ENCODE measurements at places on chromosomes 7 and 10.

DNA sequence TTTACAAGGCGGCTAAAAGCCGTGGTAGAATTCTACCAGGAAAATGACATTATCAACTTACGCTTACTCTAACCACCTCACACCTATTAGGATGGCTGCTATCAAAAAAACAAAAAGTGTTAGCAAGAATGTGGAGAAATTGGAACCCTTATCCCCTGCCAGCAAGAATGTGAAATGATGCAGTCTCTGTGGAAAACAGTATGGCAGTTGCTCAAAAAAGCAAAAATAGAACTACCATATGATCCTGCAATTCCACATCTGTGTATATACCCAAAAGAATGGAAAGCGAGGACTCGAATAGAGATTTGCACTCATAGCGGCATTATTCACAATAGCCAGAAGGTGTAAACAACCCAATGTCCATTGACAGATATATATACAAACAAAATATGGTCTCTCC, 61.3 kb downstream of the KIF5B start:
- DNase-seq, result no peak

DNA sequence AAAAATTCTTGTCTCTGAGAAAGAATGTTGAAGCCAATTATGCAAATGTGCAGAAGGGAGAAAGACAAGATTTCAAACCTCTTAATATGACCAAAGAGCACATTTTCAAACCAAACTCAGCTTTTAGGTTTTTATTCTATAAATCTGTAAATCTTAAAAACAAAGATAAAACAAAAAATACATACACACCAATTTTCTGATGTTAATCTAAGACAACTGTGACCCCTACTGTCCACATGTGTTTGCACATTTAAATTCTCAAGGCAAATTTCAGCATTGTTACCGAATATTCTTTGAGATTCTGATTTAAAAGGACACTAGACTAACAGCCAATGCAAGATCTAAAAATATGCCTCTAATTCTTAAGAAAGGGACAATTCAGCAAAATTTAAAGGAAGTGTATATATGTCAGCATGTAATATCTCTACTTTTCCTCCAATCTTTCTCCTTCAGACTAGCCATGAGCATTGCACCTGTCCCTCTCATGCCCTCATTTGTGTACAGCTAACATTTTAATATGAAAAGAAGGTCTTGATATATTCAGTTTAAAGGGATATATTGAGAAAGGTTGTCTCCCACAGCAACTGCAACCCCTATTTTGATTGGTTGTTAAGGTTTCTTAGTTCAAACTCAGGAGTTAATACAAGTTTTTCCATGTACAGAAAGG, 417.9 kb downstream of the IPMK start:
- no peak for DNase-seq

DNA sequence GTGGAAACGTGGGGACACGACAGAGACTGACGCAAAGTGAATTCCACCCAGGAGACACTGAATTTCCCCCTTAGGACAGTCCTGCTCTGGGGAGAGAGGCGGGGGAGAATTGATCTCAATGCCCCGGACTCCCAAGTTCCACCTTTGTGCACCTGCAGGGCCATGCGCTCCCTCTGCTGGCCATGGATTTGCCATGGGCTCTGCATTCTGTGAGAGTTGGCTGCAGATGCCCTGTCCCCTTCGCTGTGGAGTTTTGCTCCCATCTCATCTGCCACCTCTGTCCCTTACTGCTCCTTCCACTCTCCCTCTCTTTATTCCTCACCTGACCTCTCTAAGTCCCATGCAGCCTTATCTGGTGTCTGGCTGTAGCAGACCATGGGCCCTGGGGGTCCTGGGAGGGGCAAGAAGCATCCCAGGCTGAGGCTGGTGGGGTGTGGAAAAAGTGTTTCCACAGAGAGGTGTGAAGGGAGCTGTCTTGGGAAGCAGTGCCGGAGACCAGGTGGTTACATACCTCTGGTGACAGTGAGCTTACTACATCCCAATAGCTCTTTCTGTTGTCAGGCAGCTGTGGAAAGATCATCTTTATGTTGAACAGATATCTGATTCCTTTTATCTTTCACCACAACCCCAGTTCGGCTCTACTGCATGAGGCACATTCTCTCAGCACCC, 14.3 kb downstream of the GHRHR start:
- no peak for DNase-seq

- no peak for DNase-seq
Observed at GRCh38 chr7:100483722-100484672, at the start of gene NYAP1. TSS of gene NYAP1 (plus strand) at chr7:100483927. CDS start at chr7:100485312, 1,385 bp downstream.

DNA sequence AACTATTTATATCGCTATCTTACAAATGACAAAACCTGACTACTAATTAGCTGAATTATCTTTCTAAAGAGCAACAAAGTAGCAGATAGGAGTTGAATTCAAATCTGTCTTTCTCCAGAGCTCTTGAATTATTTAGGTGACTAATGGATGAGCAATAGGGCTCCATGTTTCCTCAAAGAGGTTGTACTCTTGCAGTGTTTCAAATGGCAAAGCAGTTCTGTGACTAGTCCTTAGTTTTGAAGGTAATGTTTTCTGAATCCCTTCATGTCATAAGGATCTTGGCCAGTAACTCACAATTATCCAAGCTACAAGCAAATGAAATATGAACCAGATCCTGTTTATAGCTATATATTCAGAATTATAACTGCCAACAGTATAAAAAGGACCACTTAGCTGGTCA, 999.7 kb downstream of the NRG3 start:
- DNase-seq, result no peak

DNA sequence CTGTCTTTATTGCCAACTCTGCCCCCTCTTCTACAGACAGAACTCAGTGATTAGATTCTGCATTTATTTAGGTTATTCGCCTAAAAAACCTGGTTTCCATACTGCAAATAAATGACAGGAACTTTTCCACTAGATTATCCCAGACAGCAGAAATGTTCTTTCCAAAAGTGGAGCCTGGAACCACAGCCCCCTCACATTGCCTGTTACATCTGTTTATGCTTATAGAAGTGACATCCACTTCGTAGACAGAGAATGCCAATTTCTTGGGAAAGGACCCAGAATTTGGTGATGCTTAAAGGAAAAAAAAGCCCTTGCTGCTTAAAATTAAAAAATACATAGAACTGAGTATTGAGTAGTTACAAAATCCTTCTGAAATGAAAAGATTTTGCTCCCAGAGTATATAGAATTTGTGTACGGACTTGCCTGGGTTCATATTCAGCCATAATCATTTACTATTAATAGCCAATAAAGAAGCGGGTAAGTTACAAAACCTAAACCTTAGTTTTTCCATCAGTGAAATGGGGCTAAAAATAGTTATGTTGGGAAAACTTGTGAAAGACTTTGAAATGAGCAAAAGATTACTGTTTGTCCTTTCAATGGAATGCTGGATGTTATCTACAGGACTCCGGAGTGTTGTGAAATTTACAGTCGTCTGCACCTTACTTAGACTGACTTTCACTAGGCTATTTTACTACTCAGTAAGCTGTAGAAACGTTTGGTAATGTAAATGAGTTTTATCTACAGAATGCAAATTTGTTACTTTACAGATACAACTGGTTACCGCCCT, 1.1 kb upstream of the PPP1R9A start:
- no peak for DNase-seq

GRCh38 chr7:127245607-127246006, 7.1 kb downstream of the GRM8 start:
- DNase-seq, result no peak

GRCh38 chr7:87147500-87147899, 4.8 kb upstream of the DMTF1 start:
- DNase-seq, result no peak

GRCh38 chr10:691216-691615, 1.7 kb upstream of the DIP2C start:
- DNase-seq, result no peak

DNA sequence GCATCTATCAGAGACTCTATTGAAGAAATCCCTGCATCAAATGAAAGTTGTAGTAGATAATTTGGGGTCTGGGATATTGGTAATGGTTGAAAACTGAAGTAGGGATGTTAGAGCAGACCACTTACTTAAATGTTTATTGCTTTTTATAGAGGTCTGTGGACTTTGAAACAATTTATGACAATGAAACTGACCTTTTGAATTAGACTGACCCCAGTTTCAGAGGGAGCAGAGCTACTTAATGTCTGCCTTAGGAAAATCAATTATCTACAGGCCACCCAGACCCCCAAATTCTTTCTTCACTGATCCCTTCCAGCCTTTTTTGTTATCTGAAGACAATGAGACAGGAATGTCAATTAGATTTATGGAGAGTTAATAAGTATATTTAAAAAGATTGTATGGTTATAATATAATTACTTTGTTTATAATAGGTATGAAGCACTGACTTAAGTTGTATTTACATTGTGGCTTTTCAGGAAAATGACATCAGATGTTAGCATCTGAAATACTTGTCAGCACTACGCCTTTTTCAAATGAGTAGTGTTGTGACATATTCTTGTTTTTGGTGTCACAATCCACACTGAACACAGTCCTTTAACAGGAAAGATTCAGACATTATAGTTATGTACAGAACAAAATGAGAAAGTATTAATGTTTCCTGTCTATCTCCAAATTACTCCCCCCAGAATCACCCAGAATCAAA, 13.9 kb downstream of the MGAM2 start:
- DNase-seq, result no peak

GRCh38 chr10:113613977-113614690, 49.7 kb downstream of the NRAP start:
- DNase-seq, result no peak

DNA sequence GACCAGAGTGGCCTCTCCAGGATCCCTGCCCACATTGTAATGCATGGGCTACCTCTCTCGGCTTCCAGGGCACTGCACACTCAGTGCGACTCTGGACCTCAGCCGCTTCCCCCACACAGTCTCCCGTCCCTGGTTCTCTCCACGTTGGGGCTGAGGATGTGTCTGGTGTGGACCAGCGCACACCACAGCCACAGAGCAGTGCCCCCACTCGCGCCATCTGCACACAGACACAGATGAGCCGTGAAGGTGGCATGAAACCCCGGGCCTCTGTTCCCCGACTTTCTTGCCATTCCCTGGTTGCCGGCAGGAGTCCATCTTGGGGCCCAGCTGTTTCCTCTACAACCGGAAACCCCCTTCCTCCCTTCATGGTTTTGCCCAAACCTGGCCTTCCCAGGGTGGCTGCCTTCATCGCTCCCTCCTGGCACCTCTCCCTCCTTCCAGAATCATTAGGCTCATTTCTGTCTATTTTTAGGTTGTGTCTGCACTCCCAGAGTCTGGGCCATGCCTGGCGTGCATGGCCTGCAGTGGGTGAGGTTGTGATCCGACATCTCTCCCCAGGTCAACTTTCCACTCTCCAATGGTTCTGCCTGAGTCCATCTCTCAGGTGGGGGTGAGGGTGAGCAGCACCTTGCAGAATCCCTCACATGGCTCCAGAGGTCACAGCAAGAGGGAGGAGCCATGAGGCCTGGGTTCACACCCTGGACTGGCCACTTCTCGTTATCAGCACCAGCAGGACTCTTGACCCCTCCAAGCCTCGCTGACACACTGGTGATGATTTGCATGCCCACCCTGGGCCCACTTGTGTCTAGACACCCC, 10.1 kb downstream of the RASGEF1A start:
- no peak for DNase-seq

DNA sequence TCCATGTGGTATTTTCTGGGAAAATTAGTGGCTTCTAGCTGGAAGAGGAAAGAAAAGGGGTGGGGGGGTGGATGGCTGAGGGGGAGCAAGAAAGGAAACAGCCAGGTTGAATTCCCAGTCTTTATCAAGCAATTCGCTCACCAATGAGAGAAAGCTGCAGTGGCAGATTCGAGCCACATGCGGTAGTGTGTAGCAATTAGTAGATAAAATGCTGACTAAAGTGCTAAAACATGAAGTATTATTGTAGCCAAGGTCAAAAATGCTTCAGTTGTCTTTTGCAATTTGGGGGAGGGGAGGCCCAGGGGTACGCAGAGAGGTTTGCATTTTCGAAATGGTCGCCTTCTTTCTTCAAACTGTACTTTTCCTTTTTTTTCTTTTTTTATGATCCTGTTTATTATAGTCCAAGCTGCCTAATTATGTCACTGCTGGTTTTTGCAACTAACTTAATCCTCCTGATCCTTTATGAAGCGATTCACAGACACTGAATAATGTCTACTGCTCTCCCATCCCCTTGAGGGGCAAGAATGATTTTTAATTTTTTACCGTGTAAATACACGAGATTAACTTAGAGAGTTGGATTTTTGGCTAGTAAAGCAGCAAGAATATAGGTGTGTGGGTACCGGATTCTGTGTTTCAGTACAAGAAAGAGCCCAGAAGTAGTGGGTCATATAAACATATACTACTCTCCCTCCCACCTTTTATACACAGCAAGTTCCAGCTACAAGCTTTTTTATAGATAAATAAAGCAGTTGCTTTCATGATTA, 3.6 kb upstream of the ARID5B start:
- no peak for DNase-seq

DNA sequence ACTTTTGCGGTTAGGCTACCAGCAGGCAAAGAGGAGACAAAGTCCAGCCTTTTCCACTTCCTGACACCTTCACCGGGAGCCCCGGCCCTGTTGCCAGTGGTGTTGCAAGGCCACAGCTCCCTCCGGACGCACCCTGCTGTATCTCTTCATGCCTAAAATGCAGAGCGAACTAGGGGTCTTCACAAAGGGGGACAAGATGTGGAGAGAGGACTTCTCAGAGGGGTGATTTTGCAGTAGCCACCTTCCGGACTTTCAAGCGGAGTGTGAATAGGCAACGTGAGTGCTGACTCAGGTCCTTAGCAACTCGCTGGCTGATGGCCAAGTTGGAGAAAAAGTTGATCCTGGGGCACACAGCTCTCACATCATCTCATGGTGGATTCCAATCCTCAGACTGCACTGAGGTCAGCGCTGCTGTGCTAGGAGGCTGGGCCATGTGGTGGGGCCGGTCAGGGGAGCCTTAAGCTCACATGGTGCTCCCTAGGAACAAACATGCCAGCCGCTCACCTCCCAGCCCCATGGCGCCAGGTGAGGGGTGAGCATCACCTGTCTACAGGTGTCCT, 166.3 kb downstream of the LCOR start:
- DNase-seq, result no peak

DNA sequence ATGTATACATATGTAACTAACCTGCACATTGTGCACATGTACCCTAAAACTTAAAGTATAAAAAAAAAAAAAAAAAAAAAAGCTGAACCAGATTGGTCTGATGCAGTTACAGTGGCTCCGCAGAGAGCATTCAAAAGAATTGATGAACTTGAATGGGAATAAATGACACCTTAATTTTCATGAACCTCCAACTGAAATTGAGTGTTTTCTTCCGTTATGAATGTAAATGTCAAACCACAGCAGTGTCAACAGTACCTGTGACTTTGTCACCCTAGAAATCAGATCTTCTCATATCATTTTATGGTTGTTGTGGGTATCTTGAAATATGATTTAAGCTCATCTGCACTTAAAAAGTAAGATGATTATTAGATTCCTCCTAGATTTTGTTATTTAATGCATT, 32.7 kb upstream of the SRGN start:
- DNase-seq, result no peak

DNA sequence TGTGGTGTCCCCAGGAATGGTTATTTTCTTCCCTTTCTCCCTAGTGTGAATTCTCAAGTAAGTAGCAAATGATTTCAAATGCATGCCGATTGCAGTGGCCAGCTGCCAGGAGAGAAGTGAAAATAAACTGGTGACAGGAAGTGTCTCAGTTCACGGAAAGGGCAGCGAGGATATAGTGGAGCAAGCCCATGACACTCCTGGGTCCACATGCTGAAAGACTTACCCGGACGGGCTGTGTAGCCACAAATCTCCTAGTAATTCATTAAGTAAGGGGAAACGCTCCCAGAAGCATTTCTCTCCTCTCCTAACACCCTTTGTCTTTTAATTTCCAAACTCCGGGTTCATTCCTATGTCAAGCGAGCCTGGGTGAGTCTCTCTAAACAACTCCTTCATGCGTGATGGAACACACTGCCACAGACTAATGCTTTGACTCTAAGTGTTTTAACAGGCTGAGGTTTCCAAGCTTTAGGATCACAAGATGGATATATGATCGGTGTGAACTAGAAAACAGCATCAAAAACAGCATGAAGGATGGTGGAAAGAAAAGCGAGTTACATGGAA, 125.6 kb downstream of the CYP26A1 start:
- no peak for DNase-seq
